Posterior vena cava (tissue), 2 donors: ENCODE measurements at places on chromosomes 16 and 17.

DNA sequence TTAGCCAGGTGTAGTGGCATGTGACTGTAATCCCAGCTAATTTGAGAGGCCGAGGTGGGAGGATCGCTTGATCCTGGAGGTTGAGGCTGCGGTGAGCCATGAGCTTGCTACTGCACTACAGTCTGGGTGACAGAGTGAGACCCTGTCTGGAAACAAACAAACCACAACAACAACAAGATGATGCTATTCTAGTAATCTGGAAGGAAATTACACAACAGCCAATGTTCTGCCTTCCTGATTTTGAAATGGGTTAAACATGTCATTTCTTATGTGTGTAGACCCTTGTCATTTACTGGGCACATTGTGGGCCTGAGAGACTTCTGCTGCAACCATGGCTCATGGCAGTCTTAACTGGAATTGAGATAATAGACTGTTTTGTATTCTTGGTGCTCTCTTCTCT lies 5.9 kb downstream of the COQ7 start:
- no peak for DNase-seq

DNA sequence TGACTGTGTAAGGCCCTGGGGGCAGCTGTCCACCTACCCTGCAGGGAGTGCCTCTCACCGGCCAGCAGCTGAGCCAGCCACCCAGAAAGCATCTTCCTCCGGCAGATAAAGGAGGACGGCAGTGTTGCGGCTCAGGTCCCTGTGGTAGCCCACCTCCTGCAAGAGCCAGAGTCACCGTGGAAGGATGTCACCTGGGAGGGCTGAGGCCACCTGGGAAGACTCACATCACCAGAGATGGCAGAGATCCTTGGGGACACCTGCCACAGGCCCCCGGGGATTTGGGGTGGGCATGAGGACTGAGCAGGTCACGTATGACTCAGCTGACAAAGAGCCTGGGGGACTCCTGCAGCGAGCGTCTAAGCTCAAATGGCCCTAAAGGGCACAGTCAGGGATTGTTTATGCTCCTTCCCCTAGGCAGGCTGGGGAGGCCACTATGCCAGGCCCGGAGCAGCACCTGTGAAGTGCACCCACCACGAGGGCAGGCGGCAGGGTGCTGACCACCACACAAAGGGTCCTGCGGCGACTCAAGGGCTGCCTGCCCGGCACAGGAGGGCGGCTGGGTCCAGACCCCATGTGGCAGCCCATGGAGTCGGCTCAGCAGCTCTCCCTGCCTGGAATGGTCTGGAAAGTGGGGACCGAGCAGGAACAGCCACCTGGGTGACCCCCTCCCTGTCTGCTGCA lies 44.1 kb downstream of the TNFRSF13B start:
- DNase-seq: peak; percentile 66

- DNase-seq: no peak
These were observed 40.0 kb upstream of the CCL1 start for GRCh38 chr17:34403006-34403405.

- DNase-seq: no peak
These were observed 6.4 kb downstream of the DPEP1 start for GRCh38 chr16:89619840-89620239.

- peak; percentile 79 for DNase-seq
These were observed 102.6 kb downstream of the NTN1 start for GRCh38 chr17:9123594-9124553.

- no peak for DNase-seq
These were observed 15.7 kb upstream of the CCL1 start for GRCh38 chr17:34378664-34379101.

GRCh38 chr16:88810166-88810911 lies 1.4 kb downstream of the APRT start:
- DNase-seq: no peak

DNA sequence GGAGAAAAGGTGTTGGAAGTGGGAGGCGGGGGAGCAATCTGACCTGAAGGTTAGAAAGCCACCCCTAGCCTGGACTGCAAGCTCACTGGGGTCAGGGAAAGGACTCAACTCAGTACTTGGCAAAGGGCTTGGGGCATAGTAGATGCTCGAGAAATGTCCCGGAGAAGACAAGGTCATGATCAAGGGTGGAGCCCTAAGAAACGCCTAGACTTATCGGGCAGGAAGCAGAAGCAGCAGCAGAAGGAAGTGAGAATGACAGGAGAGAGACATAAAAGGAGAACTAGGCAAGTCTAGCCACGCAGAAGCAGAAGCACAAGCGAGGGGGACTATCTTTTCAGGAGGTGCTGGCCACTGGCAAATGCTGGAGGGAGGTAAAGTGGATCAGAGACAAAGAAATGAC lies 10.2 kb downstream of the COTL1 start:
- DNase-seq: no peak

DNA sequence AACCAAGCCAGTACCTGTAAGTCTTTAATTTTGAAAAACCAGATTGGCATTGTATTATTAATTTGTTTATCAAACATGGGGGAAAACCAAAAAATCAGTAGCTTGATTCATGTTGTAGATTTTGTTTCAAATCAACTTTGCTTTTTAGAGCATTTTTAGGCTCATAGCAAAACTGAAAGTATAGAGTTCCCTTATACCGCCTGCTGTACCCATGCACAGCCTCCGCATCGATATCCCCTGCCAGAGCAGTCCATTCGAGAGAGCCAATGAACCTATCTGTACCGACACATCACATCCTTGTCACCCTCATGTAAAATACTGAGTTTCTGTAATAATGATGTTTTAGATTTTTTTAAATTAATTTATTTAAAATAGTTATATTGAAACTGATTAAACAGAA lies 16.2 kb upstream of the MRC2 start:
- DNase-seq: no peak

- DNase-seq: no peak
These were observed 683.1 kb upstream of the SALL1 start for GRCh38 chr16:51834133-51834532.

DNA sequence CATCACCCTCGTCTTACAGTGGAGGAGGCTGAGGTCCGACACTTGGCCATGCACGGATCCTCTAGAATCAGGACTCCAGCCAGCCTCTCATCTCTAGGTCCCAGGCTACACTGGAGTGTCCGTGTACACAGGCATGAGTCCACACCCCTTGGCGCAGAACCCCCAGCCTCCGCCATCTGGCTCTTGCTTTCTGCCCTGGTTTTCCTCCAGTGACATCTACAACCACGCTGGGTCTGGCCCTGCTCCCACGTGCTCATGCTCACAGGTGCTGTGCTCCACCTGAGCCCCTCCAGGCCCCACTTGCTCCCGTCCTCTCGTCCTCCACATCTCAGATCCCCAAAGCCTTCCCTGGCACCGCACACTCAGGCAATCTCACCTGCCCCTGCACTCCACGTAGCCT lies 260.8 kb downstream of the ENGASE start:
- DNase-seq: no peak

GRCh38 chr17:2691069-2691871 lies 20.3 kb downstream of the CLUH start:
- no peak for DNase-seq

DNA sequence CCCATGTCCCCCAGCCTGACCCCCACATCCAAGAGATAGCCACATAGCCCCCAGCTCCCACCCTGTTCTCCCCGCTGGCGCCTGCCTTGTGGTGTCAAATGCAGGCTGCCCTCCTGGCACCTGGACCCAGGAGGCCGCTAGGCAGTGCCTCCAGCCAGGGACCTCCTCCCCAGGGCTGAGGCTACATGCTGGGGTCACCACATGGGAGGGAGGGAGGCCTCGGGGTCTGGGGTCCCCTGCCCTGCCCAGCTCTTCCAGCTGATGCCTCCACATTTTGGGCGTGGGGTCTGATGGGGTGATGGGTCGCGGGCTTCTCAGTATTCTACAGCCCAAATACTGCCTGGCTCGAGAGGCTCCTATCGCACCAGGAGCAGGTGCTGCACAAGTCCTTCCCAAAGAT lies 9.5 kb downstream of the TBC1D26 start:
- DNase-seq: no peak

- no peak for DNase-seq
These were observed 142.9 kb upstream of the NUDT7 start for GRCh38 chr16:77579351-77579891.

GRCh38 chr17:48043176-48043575 lies 5.0 kb upstream of the NFE2L1 start:
- no peak for DNase-seq

- DNase-seq: no peak
These were observed 53.3 kb upstream of the KCNJ16 start for GRCh38 chr17:70021726-70022125.

DNA sequence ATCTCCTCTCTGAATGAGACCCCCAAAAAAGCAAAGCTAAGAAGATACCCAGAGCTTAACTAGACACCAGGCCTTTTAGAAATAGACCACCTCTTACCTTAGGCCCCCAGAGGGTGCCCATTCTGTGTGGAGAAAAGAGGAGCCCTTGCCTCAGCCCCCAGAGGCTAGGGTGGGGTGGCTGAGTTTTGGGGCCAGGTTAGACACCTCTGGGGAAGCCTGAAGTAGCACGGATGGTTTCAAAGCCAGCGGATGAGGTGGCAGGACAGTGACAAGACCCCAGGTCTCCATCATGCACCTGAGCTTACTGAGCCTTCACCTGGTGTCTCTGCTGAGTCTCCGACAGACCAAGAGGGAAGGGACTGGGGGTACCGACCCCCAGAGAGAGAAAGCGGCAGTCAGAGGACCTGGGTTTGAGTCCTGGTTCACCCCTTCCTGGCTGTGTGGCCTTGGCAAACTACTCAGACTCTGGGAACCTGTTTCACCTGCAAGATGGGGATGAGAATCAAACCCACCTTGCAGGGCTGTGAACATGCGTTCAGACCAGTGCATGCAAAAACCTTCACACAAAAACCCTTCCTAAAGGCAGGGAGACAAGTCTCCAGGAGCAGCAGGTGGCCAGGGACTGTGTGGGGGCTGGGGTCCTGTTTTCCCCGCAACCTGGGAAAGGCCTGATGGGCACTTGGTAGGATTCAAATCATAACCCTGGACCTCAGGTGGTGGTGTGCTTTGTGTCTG lies 7.7 kb downstream of the SCGB1C2 start:
- peak; percentile 44 for DNase-seq
